ENCODE measurements at places on chromosomes 6 and 20.
A peak's percentile ranks its signal among the peaks of the same experiment; 100 is the strongest.

DNA sequence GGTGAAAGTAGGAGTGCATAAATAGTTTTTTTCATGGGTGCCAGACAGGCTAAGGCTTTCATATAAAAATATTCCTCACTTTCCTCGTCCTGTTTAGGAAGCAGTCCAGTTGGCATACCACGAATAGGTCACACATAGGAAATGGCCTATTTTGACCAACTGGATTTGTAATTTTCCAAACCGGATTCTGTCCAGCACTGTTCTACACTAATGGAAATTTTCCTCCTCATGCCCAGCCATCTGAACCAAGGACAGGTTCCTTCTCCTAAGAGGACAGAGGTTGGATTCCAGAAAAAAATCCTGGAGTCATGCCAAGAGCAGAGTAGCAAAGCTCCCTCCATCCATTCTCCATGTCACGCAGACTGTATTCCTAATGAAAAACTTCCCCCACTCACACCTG lies 43.1 kb downstream of the PANK2 start:
- no peak for DNase-seq

DNA sequence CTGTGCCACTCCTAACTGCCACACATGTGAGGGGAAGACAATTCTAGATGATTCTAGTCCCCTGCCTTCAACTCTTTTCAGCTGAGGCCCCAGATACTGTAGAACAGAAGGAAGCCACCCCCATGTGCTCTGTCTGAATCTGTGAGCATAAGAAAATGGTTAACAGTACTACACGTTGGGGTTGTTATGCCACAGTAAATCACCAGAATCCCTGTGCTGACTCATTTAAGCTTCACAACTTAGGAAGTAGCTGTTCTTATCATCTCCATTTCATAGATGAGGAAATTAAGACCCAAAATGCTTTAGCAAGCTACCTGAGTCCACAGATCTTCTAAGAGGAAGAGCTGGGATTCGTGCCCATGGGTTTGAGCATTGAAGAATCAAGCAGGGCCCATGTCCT lies 27.4 kb upstream of the SCRT2 start:
- no peak for DNase-seq
- H3K4me3 ChIP-seq = no peak overlapping the region
- no peaks in the 10 kb centered on the region for H3K27me3 ChIP-seq

- H3K4me3 ChIP-seq = no peak overlapping the region
- H3K27me3 ChIP-seq = no peaks in the 10 kb centered on the region
- no peaks in the 10 kb centered on the region for H3K36me3 ChIP-seq
- no peak for DNase-seq
- no peaks in the 10 kb centered on the region for H3K4me1 ChIP-seq
Measured at GRCh38 chr20:3447321-3447720, 23.5 kb upstream of the ATRN start.

- no peaks in the 10 kb centered on the region for H3K36me3 ChIP-seq
- no peaks in the 10 kb centered on the region for H3K4me1 ChIP-seq
- DNase-seq = no peak
- no peak overlapping the region for H3K4me3 ChIP-seq
Measured at GRCh38 chr20:19867940-19868371, 109.9 kb downstream of the RIN2 start.

- no peaks in the 10 kb centered on the region for H3K27me3 ChIP-seq
- no peaks in the 10 kb centered on the region for H3K4me1 ChIP-seq
- DNase-seq = no peak
- H3K36me3 ChIP-seq = no peaks in the 10 kb centered on the region
- H3K4me3 ChIP-seq = no peak overlapping the region
Measured at GRCh38 chr6:53369876-53370515, 21.2 kb upstream of the ELOVL5 start.

DNA sequence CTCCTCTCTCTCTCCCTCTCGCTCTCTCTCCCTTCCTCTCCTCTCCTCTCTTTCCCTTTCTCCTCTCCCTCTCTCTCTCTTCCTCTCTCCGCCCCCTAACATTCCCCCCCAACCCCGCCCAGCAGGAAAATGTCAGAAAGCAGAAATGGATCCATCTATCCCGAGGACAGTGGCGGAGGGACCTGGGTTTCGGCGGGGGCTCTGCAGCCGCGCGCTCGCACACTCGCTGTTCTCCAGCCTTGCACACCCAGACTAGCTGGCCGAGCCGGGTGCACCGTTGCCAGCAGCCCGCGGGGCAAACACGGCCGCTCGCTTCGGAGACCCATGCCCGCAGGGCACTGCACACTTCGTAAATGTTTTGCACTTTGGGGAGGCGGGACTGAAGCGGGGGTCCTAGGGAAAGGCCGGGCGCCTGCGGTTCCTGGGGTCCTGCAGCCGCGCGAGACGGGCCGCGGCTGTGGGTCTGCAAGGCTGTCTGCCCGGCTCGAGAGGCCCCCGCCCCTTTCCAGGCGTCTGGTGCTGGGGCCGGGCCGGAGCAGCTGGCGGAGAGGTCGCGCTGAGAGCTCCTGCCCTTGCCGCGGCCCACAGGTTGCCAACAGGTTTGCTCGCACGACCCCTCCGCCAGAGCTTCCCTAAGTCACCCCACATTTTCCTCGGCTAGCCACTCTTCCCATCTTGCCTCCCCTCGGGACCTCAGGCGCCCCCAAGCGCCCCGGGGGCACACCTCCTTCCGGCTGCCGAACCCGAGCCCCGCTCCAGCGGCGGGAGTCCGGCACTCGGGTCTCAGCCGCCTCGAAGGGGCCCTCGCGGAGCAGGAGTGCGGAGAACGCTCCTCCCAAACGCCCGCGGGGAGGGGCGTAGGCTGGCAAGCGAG lies 818 bp upstream of the MDGA1 start:
- H3K27ac ChIP-seq = no peak overlapping the region
- no peaks in the 10 kb centered on the region for H3K36me3 ChIP-seq
- H3K27me3 ChIP-seq = no peaks in the 10 kb centered on the region
- peaks cover 16% of the 10 kb centered on the region for H3K4me1 ChIP-seq
- H3K4me3 ChIP-seq = peak overlapping the region; percentile 60

GRCh38 chr6:154164397-154164796 lies 125.4 kb downstream of the OPRM1 start:
- H3K27ac ChIP-seq = no peak overlapping the region
- no peak overlapping the region for H3K4me3 ChIP-seq
- H3K4me1 ChIP-seq = no peaks in the 10 kb centered on the region
- no peaks in the 10 kb centered on the region for H3K27me3 ChIP-seq
- no peak for DNase-seq

GRCh38 chr6:63882208-63882607 lies 246.6 kb downstream of the PHF3 start:
- H3K4me3 ChIP-seq = no peak overlapping the region
- H3K4me1 ChIP-seq = peaks cover 4% of the 10 kb centered on the region
- no peaks in the 10 kb centered on the region for H3K27me3 ChIP-seq
- no peaks in the 10 kb centered on the region for H3K36me3 ChIP-seq

DNA sequence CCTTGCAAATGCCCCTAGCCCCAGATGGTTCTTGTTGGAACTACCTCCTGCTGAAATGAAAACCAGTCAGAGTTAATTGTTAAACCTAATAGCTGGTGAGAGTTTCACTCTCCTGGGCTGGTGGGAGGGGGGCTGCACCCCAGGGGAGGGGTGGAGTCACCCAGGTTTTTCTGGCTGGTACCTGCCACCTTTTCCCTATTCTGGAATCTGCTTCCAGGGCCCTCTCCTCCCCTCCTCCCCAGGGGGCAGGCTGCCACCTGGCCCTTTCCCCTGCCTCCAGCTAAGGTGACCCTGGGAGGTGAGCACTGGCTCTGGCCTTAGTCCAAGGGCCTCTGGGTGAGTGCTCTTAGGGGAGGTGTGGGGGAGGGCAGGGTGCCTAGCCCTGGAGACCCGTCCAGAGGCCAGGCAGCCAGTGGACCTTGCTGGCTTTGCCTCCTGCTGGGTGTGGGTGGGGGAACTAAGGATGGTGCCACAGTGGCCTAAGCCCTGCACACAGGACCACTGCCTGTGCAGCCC lies 48.8 kb upstream of the EPB41L1 start:
- H3K27me3 ChIP-seq = no peaks in the 10 kb centered on the region
- DNase-seq = no peak
- H3K4me1 ChIP-seq = peaks cover 25% of the 10 kb centered on the region

DNA sequence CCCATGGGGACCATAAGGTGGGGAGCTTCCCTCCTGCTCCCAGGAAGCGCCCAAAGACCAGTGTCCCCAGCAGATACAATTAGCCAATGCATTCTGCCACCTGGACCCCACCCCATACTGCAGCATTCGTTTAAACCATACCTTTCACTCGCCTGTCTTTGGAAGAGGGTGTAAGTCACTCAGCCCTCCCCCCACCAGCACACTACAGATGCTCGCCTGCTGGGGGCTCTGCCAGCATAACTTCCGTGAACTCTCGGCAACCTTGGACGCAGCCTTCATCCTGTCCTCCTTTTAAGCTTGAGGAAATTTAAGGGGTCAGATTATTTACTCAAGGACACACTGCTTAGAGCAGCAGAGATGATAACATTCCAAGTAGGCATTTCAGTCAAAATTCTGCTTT lies 94.4 kb upstream of the NAA20 start:
- no peaks in the 10 kb centered on the region for H3K27me3 ChIP-seq
- no peaks in the 10 kb centered on the region for H3K36me3 ChIP-seq
- H3K4me3 ChIP-seq = no peak overlapping the region
- H3K4me1 ChIP-seq = peaks cover 8% of the 10 kb centered on the region
- H3K27ac ChIP-seq = no peak overlapping the region

DNA sequence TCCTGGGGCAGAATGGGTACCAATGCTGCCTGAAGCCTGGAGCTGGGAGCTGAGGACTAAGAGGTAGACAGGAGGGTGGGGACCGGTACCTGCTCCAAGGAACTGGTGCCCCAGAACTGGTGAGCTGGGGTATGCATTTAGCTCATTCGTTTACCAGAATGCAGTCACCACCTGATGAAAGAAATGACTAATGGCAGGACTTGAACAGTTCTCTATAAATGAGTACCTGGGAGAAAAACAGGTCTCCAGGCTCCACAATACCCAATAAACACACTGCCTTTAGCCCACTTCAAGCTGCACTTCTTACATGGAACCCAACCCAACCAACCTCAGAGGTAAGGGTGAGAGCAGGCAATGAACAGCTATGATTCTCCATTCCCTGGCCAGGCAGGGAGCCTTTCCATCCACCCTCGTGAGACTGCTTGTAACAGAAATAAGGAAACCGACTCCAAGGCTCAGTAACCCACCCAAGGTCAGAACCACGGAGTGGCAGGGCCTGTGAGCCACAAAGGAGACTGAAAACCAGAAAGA lies 15.4 kb downstream of the FKBP1A start:
- DNase-seq = no peak
- H3K36me3 ChIP-seq = peaks cover 32% of the 10 kb centered on the region
- H3K4me3 ChIP-seq = no peak overlapping the region
- peaks cover 62% of the 10 kb centered on the region for H3K4me1 ChIP-seq
- H3K27me3 ChIP-seq = no peaks in the 10 kb centered on the region
- H3K27ac ChIP-seq = peak overlapping the region; percentile 10

GRCh38 chr6:10582774-10583508 lies 61.8 kb downstream of the GCNT2 start:
- no peak overlapping the region for H3K4me3 ChIP-seq
- H3K27me3 ChIP-seq = no peaks in the 10 kb centered on the region
- H3K4me1 ChIP-seq = peaks cover 34% of the 10 kb centered on the region
- H3K27ac ChIP-seq = no peak overlapping the region
- H3K36me3 ChIP-seq = no peaks in the 10 kb centered on the region
- DNase-seq = no peak

- no peak overlapping the region for H3K27ac ChIP-seq
- no peaks in the 10 kb centered on the region for H3K27me3 ChIP-seq
- H3K4me3 ChIP-seq = no peak overlapping the region
- no peak for DNase-seq
Measured at GRCh38 chr20:51906679-51907078, 104.4 kb upstream of the SALL4 start.

DNA sequence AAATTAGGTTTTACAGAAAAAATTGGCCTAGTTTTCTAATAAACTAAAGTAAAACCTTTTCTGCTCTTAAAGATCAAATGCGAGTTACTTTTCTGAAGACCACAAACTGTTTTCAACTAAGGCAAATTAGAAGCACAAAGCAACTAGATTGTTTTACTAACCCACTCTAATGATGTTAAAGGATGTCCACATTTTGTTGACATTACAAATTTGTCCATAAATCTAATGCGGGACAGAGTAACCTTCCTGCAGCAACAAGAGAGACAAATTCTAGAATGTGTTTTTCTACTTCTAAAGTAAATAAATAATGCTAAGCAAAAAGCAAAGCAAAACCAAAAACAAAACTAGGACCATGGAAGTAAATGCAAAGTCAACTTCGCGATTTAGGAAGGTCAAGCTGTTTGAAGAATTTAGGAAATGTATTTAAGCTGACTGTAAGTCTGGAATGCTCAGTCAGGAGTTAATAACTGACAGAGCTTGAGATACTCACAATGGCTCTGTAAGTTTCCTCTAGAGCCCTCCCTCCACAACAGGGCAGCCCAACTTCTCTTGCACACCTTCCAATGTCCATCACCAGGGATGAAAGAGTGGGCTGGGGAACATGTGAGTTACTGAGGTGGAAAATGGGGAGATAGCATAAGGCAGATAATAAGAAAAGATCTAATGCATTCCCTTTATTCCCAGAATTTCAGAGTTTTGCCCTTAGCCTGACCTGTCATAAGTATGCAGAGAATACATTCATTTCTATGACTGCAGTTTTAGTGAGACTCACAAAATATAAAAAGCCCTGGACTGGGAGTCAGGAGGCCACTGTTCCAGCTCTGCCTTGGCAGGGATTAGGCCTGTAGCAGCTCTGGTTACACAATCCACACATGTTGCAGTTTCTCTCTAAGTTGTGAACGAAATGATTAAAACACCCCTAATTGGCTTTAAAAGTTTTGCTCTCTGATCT lies 158.8 kb downstream of the FOXA2 start:
- no peak overlapping the region for H3K27ac ChIP-seq
- H3K4me3 ChIP-seq = no peak overlapping the region
- no peaks in the 10 kb centered on the region for H3K27me3 ChIP-seq
- DNase-seq = no peak
- H3K36me3 ChIP-seq = no peaks in the 10 kb centered on the region

GRCh38 chr6:47403801-47404200 lies 73.8 kb upstream of the CD2AP start:
- H3K27me3 ChIP-seq = no peaks in the 10 kb centered on the region
- H3K4me1 ChIP-seq = no peaks in the 10 kb centered on the region
- no peak for DNase-seq
- no peaks in the 10 kb centered on the region for H3K36me3 ChIP-seq
- no peak overlapping the region for H3K4me3 ChIP-seq

DNA sequence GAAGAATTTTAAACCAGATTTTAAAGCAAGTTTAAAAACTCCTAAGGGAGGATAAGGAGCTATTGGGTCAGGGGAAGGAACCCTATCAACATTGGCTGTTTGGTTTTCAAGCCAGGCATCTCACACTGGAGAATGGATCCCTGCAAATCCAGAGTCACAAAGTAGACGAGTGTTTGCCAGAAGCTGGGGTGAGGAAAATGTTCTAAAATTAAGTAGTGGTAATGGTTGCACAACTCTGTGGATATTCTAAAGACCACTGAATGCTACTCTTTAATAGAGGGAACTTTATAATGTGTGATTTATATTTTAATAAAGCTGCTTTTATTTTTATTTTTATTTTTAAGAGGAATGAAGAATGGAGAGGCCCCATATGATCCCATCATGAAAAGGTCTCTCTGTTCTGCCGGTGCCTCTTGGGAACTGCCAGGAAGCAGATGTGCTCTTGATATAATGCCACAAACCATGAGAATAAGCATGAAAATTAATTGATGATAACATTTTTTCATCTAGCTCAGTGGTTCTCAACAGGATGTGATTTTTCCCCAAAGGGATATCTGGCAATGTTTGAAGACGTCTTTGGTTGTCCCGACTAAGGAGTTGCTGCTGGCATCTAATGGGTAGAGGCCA lies 379.0 kb upstream of the CNR1 start:
- no peak overlapping the region for H3K27ac ChIP-seq
- no peak for DNase-seq
- no peaks in the 10 kb centered on the region for H3K36me3 ChIP-seq
- no peak overlapping the region for H3K4me3 ChIP-seq

- H3K4me3 ChIP-seq = no peak overlapping the region
- no peaks in the 10 kb centered on the region for H3K4me1 ChIP-seq
- H3K36me3 ChIP-seq = no peaks in the 10 kb centered on the region
Measured at GRCh38 chr6:109347779-109348178, 34.5 kb downstream of the CD164 start.
